ENCODE measurements at places on chromosomes 3 and 15.

GRCh38 chr3:156443079-156443478 is 111.8 kb downstream of the SSR3 start:
- no peak for DNase-seq

- DNase-seq = no peak
Observed at GRCh38 chr3:13654330-13655060, 105.6 kb downstream of the FBLN2 start.

GRCh38 chr15:40470423-40471104 is at the start of gene CHST14:
Gene CHST14, plus strand, starts transcription at chr15:40470984. Its CDS starts 230 bp downstream, at chr15:40471214.
- peak; percentile 80 for DNase-seq

- no peak for DNase-seq
Observed at GRCh38 chr3:190089711-190090110, 31.0 kb downstream of the P3H2 start.

DNA sequence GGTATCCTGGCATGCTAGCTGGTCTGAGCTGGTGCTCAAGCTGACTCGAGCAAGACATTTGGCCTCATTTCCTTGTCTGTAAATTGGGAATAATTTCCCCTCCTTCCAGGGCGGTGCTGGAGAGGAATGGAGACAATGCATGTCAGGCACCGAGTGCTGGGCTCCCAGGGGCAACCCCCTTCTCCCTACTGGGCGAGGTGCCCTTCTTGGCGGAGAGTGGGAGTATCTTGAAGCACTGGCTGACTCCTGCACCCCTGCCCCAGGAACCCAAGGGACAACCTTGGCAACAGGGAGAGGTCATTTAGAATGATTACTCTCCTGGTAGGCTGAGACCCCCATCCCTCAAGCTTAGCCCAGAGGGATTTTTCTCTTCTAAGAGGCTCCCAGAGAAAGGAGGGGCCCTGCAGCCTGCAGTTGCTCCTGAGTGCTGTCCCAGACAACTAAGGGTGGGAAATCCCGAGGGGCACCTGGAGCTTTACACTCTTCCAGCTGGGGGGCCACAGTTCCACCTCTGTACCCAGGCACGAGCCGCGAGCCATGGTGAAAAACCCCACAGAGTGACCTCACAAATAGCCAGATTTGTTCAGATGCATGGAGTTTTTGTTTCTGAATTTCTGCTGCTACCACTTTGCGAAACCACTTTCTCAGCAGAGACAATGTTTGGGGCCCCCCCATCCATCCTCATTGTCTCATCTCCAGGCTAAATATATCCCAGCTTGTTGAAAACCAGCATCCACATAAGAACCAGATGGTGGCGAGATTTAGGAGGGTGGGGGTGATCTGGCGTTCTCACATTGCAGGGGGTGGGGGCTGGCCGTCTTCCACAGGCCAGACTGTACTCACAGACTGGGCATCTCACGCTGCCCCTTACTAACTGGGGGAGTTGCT is 44.8 kb downstream of the ABTB1 start:
- DNase-seq = peak; percentile 46

- peak; percentile 30 for DNase-seq
Observed at GRCh38 chr3:16378920-16379319, 113.9 kb downstream of the OXNAD1 start.

- no peak for DNase-seq
Observed at GRCh38 chr3:64120876-64121275, 97.6 kb upstream of the PSMD6 start.

- DNase-seq = no peak
Observed at GRCh38 chr3:66836363-66837152, 161.5 kb upstream of the KBTBD8 start.

- no peak for DNase-seq
Observed at GRCh38 chr3:50441424-50442217, 61.8 kb downstream of the CACNA2D2 start.

DNA sequence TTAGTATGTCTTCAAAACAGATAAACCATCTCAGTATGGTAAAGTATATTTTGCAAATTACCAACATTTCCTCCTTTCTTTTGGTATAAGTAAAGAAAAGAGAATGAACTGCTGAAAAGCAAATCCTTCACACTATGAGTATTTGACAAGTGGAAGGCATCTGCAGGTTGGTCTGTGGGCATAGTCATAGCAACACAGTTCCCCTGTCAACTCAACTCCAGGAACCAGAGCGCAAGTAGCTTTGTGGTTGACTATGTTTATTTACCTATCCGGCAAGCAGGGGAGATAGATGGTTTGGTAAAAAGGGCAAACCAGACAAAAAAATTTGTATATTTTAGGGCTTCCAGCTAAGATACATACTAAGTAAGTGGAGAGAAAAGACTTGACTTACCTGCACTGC is 88.3 kb upstream of the PPIB start:
- DNase-seq = no peak

DNA sequence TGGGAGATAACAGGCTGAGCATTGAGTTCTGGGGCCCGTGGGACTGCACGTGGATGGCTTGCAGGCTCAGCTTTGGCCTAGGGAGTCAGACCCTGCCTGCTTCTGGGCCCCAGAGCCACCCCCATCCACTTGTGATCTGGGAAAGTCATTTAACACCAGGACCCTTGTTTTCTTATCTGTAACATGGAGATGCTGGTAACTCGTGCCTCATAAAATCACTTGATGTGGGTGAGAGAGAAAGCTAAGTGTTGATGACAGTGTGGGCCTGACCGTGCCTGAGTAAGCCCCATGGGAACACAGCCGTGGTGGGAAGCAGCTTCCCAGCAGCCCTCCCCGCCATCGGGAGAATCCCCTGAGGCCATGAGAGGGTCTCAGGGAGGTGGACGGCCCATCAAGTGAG is 378.1 kb downstream of the GABRB3 start:
- DNase-seq = no peak

DNA sequence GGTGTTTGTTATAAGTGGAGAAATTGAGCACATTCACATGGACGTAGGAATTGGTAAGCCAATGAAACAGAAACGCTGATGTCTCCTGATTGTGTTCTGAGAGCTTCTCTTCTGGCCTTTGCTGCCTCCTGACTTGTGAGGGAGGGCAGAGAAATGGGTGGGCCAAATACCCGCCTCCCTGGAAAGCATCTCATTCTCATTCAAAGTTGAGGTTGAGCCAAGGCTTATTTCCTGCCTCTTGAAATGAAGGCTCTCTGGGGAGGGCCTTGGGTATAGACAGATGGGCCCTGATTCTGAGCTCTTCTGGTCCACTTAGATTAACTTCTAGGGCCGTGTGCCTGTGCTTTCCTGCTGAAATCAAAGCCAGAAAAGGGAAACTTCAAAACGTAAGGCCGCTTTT is 57.4 kb upstream of the MYZAP start:
- DNase-seq = peak; percentile 30

DNA sequence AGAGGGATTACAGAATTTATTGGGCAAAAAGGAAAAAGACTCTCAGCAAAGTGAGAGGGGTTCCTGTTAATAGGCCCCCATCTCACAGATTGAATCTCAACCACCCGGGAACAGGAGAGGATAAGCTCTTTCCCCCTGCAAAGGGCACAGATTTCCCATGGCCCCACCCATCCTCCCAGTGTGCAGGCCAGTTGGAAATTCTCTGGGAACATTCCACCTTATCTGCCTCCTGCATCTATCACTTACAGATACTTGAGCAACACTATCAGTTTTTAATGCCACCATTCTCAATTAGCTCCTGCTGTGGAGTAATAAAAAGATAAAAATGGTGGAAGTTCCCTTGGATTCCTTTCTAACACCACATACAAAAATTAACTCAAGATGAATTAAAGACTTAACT is 350.0 kb upstream of the BCHE start:
- no peak for DNase-seq

- DNase-seq = no peak
Observed at GRCh38 chr3:12946251-12946648, 104.9 kb upstream of the RPL32 start.

DNA sequence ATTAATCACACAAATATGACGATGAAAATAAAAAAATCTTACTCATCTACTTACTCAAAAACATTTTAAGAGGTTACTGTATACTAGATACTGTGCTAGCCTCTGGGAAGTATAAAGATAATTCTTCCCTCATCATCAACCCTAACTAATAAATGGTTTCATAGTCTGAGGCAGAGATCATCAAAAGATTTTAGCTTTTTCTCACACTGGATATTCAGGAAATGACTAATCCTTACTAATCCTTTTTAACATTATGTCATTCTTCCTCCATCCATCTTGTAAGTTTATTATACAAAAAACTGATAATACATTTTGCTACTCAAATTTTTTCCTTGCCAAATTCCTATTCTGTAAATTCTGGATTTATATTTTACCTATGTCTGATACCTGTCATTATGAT is 29.7 kb downstream of the ACAD11 start:
- DNase-seq = peak; percentile 65

GRCh38 chr3:127226457-127226856 is 33.5 kb downstream of the PRR23E start:
- DNase-seq = peak; percentile 34

- DNase-seq = no peak
Observed at GRCh38 chr3:185400866-185401265, 37.9 kb downstream of the MAP3K13 start.

GRCh38 chr3:73685061-73685460 is 60.3 kb upstream of the PDZRN3 start:
- DNase-seq = no peak

DNA sequence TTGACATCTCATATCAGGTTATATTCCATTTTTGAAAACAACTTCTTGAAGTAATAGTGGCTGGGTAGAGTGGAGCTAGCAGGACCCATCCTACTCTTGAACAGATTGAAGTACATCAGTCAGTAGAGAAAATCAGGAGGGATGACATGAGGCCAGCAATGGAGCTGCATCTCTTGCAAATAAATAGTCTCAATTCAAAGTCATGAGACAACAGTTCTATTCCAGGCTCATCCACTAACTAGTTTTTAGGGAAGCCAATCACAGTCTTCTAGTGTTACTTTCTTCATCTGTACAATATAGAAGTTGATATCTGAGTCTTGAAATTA is 477.2 kb downstream of the RBMS3 start:
- no peak for DNase-seq

DNA sequence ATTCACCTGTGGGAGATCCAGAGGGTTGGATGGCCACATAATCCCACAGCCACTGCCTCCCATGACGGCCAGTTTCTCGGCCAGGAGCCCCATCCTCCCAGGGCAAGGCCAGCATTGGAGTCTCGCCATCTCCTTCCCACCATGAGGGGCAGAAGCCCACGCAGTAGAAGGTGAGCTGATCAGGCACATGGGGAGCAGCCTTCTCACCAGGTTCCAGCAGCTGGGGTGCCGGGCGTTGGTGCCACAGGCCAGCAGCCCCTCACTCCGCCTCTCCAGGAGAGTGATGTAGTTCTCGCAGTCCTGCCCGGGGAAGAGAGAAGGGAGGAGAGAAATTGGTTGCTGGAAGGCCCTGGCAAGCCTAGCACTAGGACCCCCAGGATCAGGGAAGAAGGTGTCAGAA is 16.1 kb downstream of the SEMA7A start:
- no peak for DNase-seq

GRCh38 chr15:100880139-100880896 is 687 bp downstream of the ALDH1A3 start:
- DNase-seq = no peak

DNA sequence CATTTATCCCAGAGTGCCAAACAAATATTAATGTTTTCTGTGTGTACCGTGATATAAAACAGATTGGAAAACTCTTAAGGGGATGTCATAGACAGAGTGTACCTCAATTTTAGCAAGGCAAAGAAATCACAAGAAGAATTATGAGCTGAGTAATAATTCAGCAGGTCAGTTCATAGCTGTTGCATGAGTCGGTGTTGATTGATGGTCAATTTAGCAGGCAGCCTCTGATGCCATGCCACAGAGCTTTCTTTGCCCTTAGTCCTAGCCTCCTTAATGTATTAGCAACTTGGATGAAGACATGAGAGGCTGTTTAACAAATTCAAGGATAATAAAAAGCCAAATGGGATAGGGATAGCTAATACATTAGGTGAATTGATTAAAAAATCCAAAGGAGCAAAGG is 6.8 kb downstream of the SLC35A5 start:
- peak; percentile 18 for DNase-seq

- DNase-seq = no peak
Observed at GRCh38 chr15:33664947-33665346, 303.4 kb upstream of the CHRM5 start.

- DNase-seq = peak; percentile 58
Observed at GRCh38 chr3:70989174-70989573, 594.4 kb downstream of the FOXP1 start.

DNA sequence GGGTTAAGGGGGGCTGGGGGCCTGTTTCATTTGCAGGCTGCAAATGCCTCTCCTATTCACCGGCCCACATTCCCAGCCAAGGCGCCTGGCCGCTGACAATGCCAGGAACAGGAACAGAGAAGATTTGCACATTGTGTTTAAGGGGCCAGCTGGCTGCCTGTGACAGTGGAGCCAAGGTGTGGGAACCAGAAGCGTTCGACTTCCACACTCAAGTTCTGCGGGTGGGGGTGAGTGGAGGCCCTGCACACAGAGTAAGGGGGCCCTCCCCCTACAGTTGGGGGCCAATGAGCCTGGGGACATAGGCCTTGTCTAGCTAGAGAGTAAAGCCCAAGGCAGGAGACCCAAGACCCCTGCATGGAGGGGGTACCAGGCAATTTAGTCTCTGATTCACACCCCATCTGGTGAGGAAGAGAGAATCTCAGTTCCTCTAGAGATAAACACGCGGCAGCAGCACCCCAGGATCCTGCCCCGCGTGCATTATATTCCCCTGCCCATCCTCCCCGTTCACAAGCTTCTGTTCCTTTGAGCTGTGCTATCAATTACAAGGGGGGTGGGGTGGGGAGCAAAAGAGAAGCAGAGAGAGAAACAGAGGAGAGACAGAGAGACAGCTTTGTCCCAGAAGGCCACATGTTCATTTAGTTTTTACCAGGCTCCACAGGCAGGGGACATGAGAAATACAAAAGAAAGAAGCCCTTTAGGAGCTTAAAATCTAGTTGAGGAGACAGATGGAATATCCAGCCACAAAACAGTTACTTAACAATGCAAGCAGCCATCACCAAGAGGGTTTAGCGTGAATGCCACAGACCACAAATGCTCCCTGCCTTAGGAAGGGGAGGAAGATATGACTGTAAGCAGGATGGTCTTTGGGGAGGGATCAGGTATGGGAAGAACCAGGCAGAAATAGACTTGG is 9.2 kb downstream of the IGDCC3 start:
- no peak for DNase-seq

DNA sequence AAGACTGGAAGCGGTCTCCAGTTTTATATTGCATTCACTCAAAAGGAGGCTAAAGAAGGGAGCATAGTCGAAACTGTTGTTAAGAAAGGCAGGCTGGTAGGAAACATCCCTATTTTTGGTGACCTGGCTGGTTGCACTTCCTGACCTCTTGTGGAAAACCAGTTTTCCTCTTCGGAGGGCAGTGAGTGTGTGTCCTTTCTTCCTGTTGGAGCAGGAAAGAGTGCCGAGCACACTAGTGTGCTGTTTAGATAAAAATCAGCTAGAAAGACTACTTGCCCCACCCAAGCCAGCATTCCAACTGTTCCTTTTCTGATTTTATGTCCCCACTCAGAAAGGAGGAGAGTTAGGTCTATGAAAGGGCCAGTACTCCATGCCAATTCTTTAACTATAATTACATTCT is 65.1 kb upstream of the CCR4 start:
- no peak for DNase-seq

DNA sequence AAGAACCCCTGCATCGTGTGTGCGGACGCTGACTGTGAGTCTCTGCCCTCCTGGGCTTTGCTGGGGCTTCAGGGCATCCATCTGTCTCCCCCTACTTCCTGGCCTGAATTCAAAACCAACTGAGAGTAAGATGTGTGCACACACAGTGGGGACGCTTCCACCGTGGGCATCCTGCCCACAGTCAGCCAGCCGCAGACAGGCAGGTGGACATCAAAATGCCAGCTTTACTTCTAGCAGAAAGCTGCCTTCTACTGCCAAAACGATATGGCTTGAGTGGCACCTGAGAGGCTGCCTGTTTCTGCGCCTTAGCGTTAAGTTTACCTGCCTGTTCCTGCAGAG is 18.5 kb downstream of the ALDH1A3 start:
- DNase-seq = no peak
